ENCODE measurements at places on chromosomes 1 and 21. TPM values are rescaled to one million over a fixed set of nuclear protein-coding genes. Genes with fewer than 3 reads are reported as not detected.

The TRIM63 gene
- 194 TPM for polyA plus RNA-seq

The PITHD1 gene
- 25.3 TPM for polyA plus RNA-seq

The TNFRSF1B gene
- 11.9 TPM for polyA plus RNA-seq

The PLOD1 gene
- polyA plus RNA-seq = 102 TPM

The FAM167B gene
- 13.5 TPM for polyA plus RNA-seq

The RYR2 gene
- polyA plus RNA-seq = 43.1 TPM

The ERG gene
- polyA plus RNA-seq = 10.2 TPM

The GUCA2B gene
- polyA plus RNA-seq = not detected

The OR2M5 gene
- not detected for polyA plus RNA-seq

GRCh38 chr1:228362141-228362883 is 44.3 kb downstream of the TRIM11 start:
- peak overlapping the region; percentile 29 for H3K27ac ChIP-seq
- H3K36me3 ChIP-seq = peaks cover 2% of the 10 kb centered on the region
- DNase-seq = no peak
- H3K4me3 ChIP-seq = no peak overlapping the region

- no peaks in the 10 kb centered on the region for H3K36me3 ChIP-seq
- no peak overlapping the region for H3K27ac ChIP-seq
- H3K4me1 ChIP-seq = no peaks in the 10 kb centered on the region
- no peak for DNase-seq
- H3K4me3 ChIP-seq = no peak overlapping the region
These were observed 2.2 kb upstream of the ADAM30 start for GRCh38 chr1:119898530-119898929.

DNA sequence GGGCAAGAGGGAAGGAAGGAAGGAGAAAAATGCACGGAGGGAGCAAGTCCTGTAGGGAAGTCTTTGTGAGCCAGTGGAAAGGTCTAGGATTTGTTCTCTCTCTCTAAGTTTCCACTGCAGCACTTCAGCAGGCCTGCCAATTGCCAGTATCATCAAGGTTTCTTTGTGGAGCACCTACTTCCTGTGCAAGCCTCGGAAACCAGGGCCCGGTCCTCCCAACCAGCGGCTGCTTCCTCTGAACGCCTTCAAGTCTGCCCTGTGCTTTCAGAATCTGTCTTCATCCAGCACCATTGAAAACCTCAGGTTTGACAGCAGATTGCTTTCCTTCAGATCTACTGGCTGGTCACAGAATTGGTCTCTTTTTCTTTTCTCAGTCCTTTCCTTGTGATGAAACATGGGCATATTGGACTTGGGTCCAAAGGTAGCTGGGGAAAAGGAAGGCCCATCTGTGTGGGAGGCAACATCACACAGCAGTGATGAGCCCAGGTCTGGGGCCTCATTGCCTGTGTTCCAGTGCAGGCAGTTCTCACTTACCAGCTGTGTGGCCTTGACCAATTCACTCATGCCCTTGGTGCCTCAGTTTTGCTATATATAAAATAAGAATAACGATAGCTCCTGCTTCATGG is 144.5 kb downstream of the SEC16B start:
- no peak overlapping the region for H3K4me3 ChIP-seq
- H3K27me3 ChIP-seq = peaks cover 3% of the 10 kb centered on the region
- DNase-seq = no peak

DNA sequence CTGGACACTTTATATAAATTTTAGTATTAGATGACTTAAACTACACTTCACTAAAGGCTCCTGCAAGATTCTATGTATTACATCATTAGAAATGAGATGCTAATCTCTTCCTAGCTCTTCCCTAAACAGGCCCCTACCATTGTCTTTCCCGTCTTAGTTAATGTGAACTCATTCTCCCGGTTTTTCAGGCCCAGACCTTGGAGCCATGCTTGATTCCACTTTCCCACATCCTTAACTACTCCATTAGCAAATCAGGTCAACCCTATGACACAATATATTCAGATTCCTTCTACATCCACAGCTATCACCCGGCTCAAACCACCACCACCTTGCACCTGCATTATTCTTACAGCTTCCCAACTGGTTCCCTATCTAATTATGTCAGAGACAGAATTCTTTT is 73.3 kb downstream of the NVL start:
- no peak overlapping the region for H3K4me3 ChIP-seq
- no peaks in the 10 kb centered on the region for H3K4me1 ChIP-seq
- no peaks in the 10 kb centered on the region for H3K27me3 ChIP-seq
- H3K36me3 ChIP-seq = no peaks in the 10 kb centered on the region

GRCh38 chr1:210938416-210938925 is 195.5 kb downstream of the KCNH1 start:
- H3K4me1 ChIP-seq = no peaks in the 10 kb centered on the region
- no peak overlapping the region for H3K27ac ChIP-seq
- no peaks in the 10 kb centered on the region for H3K36me3 ChIP-seq
- DNase-seq = no peak
- no peak overlapping the region for H3K4me3 ChIP-seq
- no peaks in the 10 kb centered on the region for H3K27me3 ChIP-seq

GRCh38 chr1:50132347-50132894 is 23.7 kb downstream of the ELAVL4 start:
- no peaks in the 10 kb centered on the region for H3K27me3 ChIP-seq
- H3K4me1 ChIP-seq = no peaks in the 10 kb centered on the region
- no peak overlapping the region for H3K4me3 ChIP-seq
- no peak for DNase-seq

GRCh38 chr1:207826557-207827487 is 75.0 kb downstream of the CD46 start:
- no peaks in the 10 kb centered on the region for H3K36me3 ChIP-seq
- peak overlapping the region; percentile 8 for H3K4me3 ChIP-seq
- no peaks in the 10 kb centered on the region for H3K27me3 ChIP-seq
- H3K4me1 ChIP-seq = peaks cover 76% of the 10 kb centered on the region

DNA sequence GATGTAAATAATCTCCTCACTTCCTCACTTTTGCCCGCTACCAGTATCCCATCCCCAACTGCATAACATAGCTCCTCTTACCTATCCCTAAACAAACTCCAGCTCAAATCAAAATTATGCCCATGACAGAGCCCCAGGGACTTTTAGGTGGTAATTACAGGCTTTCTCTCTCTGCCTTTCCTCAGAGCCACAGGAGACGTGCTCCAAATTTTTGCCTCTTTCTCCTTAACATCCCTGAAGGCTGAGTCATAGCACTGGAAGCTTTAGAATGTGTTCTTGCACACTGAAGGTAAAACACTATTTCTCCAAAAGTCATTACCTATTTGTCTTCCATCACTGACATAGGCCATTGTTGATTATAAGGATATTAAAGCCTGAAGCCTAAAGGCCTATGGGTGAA is 263.5 kb upstream of the PLD5 start:
- H3K27me3 ChIP-seq = no peaks in the 10 kb centered on the region
- no peak overlapping the region for H3K4me3 ChIP-seq
- H3K36me3 ChIP-seq = no peaks in the 10 kb centered on the region
- H3K4me1 ChIP-seq = no peaks in the 10 kb centered on the region
- H3K27ac ChIP-seq = no peak overlapping the region

GRCh38 chr1:38344716-38345115 is 298.1 kb upstream of the POU3F1 start:
- no peaks in the 10 kb centered on the region for H3K36me3 ChIP-seq
- H3K27ac ChIP-seq = no peak overlapping the region
- H3K4me3 ChIP-seq = no peak overlapping the region
- DNase-seq = no peak

DNA sequence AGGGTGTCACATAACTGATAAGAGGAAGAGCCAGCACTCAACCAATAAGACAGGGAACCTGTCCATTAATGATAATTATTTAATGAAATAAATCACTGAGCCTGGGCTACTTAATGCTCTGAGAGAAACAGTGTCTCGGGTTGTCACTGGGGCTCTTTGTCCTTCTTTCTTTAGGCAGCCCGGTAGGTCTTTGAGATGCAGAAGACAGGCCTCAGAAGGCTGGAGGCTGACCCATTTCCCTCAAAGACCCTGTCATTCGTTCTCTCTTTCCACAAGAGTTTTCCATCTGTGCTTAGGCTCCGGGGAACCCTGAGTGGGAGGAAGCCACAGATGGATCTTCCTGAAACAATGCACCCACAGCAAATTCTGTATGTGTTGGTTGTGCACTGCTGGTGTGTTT is 68.2 kb downstream of the BRINP2 start:
- H3K27me3 ChIP-seq = no peaks in the 10 kb centered on the region
- no peak overlapping the region for H3K4me3 ChIP-seq
- H3K4me1 ChIP-seq = no peaks in the 10 kb centered on the region
- no peaks in the 10 kb centered on the region for H3K36me3 ChIP-seq
- H3K27ac ChIP-seq = no peak overlapping the region

DNA sequence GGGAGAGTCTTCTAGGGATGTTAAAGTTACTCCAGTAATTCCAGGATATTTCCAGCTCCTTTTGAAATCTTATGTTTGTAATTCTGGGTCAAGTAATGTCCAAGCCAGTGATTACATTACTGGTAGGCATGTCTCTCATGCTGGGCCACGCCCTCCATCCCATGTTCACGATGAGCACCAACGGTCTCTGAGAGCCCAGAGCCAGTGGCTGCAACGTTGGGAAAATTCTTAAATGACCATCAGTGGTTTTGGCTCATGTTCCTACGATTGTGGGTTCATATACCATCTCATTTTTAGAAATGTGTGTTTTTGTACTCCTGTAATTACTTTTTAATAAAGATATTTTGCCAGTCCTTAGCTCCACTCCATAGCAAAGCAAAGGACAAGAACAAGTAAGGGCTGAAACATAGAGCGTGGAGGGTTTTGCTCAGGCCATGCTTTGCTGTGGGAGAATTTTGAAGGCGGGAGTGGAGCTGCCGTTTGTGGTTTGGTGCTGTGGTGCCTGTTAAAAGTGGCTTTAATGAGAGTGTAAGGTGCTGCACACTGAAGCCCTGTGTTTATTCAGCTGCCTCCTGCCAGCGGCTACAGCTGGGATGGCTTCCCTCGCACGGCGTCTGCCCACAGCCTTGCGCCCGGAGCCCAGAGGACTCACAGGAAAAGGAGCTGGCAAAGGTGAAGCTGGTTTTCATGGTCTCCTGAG is 28.9 kb downstream of the VANGL1 start:
- H3K4me1 ChIP-seq = peaks cover 54% of the 10 kb centered on the region
- no peak overlapping the region for H3K27ac ChIP-seq
- no peak for DNase-seq
- no peaks in the 10 kb centered on the region for H3K27me3 ChIP-seq
- no peak overlapping the region for H3K4me3 ChIP-seq
- H3K36me3 ChIP-seq = peaks cover 32% of the 10 kb centered on the region

- DNase-seq = peak; percentile 84
- peaks cover 91% of the 10 kb centered on the region for H3K27me3 ChIP-seq
- H3K27ac ChIP-seq = no peak overlapping the region
- H3K4me3 ChIP-seq = no peak overlapping the region
These were observed 11.3 kb upstream of the RIPK4 start for GRCh38 chr21:41777951-41778815.

DNA sequence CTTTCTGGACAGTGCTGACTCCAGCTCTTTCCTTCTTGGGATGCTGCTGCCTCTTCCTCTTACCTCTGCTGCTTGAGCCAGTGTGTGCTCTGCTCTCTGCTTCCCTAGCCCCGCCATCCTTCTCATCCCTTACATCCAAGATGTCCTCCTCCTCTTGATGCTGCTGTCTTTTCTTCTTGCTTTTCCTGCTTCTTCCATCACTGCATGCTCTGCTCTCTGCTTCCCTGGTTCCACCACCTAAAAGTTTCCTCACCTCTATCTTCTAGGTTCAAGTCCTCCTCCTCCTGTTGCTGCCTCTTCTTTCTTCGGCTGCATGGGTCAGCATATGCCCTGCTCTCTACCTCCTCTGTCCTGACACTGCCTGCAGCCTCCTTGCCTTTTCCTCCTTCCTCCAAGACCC is 3.4 kb downstream of the NAXE start:
- no peaks in the 10 kb centered on the region for H3K36me3 ChIP-seq
- no peaks in the 10 kb centered on the region for H3K27me3 ChIP-seq
- no peak overlapping the region for H3K4me3 ChIP-seq

GRCh38 chr1:67485046-67485811 is 55.0 kb upstream of the SERBP1 start:
- H3K36me3 ChIP-seq = no peaks in the 10 kb centered on the region
- no peaks in the 10 kb centered on the region for H3K27me3 ChIP-seq
- H3K27ac ChIP-seq = no peak overlapping the region
- no peak for DNase-seq

GRCh38 chr21:36388096-36388495 is 2.9 kb downstream of the CHAF1B start:
- no peaks in the 10 kb centered on the region for H3K36me3 ChIP-seq
- no peak overlapping the region for H3K27ac ChIP-seq
- no peak for DNase-seq
- no peak overlapping the region for H3K4me3 ChIP-seq

DNA sequence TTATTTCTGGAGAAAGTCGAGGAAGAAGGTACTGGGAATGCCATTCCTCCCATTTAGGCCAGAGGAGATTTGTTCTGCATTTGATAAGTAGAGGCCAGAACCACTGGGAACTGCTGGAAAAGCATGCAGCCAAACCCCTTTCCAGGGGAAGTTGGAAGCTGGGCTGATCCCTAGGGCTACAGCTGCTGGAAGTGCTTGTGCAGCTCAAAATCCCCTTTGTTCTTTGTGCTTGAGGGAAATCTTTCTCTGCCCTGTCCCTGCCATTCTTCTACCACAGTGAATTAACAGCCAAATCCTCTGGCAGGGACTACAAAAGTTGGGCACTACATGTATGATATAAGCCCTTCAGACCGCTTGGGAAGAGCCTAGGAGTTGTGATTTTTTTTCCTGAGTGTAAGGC is 734.1 kb downstream of the LRRIQ3 start:
- no peak overlapping the region for H3K27ac ChIP-seq
- no peak overlapping the region for H3K4me3 ChIP-seq
- no peaks in the 10 kb centered on the region for H3K27me3 ChIP-seq
- no peaks in the 10 kb centered on the region for H3K4me1 ChIP-seq

- peak overlapping the region; percentile 25 for H3K4me3 ChIP-seq
- H3K4me1 ChIP-seq = peaks cover 5% of the 10 kb centered on the region
- H3K36me3 ChIP-seq = no peaks in the 10 kb centered on the region
- no peak overlapping the region for H3K27ac ChIP-seq
- no peaks in the 10 kb centered on the region for H3K27me3 ChIP-seq
These were observed 33.9 kb upstream of the LGALS8 start for GRCh38 chr1:236489710-236490377.

DNA sequence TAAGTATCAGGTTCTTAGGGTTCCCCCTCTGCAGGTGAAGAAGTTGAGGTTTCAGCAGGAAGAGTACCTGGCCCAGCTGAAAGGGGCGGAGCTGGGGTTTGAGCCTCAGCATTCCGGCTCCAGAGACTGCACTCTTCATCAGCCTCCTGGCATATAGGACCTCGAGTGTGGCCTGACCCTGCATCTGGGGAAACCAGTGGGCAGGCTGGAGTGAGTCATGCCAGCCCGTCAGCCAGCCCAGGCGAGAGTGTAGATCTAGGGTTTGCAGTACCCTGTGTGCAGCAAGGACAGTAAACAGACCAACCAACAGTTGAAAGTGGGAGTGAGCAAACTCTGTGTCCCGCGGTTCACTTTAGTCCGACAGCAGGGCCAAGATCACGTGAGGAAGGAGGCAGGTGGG is 14.1 kb downstream of the MFSD2A start:
- H3K36me3 ChIP-seq = no peaks in the 10 kb centered on the region
- H3K27ac ChIP-seq = no peak overlapping the region
- peaks cover 5% of the 10 kb centered on the region for H3K27me3 ChIP-seq
- no peaks in the 10 kb centered on the region for H3K4me1 ChIP-seq

GRCh38 chr1:203598752-203599151 is 27.9 kb upstream of the ATP2B4 start:
- H3K4me1 ChIP-seq = peaks cover 16% of the 10 kb centered on the region
- H3K27ac ChIP-seq = no peak overlapping the region
- H3K4me3 ChIP-seq = no peak overlapping the region
- H3K36me3 ChIP-seq = no peaks in the 10 kb centered on the region
- H3K27me3 ChIP-seq = no peaks in the 10 kb centered on the region

- H3K36me3 ChIP-seq = no peaks in the 10 kb centered on the region
- H3K4me1 ChIP-seq = peaks cover 7% of the 10 kb centered on the region
- H3K4me3 ChIP-seq = no peak overlapping the region
- peak; percentile 34 for DNase-seq
- H3K27ac ChIP-seq = no peak overlapping the region
These were observed 55.6 kb downstream of the NKAIN1 start for GRCh38 chr1:31183927-31184554.
